ENCODE measurements at places on chromosomes 1 and 21.

- no peak for DNase-seq
Observed at GRCh38 chr1:169426174-169426705, 1.0 kb downstream of the CCDC181 start.

DNA sequence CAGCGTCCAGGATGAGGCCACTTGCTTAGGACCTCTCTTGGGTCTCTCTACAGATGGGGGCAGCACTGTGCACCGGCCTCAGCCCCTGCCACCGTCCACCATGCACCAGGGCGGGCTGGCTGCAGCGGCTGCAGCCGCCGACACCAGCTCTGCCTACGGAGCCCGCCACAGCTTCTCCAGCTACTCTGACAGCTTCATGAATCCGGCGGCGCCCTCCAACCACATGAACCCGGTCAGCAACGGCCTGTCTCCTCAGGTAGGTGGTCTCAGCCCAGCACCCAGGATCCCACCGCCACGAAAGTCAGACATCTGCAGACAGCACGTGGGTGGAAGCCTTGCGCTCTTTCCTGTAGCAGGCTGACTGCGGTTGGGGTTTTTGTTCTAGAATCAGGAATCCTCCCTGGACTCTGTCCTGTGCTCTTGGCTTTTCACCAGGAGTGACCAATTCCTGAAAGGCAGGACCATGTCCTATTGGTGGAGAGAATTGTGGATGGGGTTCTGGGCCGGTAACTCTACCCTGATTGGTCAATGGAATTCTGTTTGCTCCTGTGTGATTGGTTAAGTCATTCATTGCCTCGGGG, 72.5 kb downstream of the PAX7 start:
- DNase-seq: no peak

GRCh38 chr1:221165839-221166500, 286.7 kb downstream of the HLX start:
- no peak for DNase-seq

DNA sequence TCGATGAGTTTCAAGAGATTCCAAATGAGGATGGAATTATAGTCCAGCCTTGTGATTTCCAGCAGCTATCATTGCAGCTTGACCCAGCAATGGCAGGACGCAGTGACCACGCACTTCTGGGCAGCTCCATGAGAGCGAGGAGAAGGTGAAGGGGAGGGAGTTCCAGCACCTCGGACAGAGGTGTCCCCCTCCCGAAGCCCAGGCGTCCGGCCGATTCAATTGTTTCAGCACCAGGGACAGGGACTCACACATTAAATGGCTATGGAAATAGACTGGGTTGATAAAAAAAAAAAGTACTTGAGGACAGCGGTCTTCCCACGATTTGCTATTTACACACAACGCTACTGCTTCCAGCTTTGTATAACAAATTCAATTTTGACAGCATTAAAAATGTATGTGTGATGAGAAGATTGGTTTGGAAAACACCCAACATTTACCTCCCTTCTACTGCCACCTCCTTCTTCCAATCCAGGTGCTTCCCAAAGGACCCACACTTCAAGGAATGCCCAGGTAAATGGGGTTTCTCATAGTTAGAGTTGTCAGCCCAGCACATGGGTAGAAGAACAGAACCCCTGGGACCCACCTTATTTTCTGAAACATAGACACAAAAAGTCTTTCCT, 71.8 kb downstream of the DISP3 start:
- DNase-seq: no peak

- DNase-seq: no peak
Observed at GRCh38 chr1:9529190-9529589, 10.1 kb upstream of the SLC25A33 start.

GRCh38 chr1:102588536-102588935, 519.8 kb downstream of the COL11A1 start:
- no peak for DNase-seq

GRCh38 chr1:181768211-181768929, 285.1 kb downstream of the CACNA1E start:
- no peak for DNase-seq

- no peak for DNase-seq
Observed at GRCh38 chr1:17682400-17682799, 72.7 kb upstream of the ACTL8 start.

GRCh38 chr1:15139654-15140350, 13.7 kb upstream of the TMEM51 start:
- no peak for DNase-seq

DNA sequence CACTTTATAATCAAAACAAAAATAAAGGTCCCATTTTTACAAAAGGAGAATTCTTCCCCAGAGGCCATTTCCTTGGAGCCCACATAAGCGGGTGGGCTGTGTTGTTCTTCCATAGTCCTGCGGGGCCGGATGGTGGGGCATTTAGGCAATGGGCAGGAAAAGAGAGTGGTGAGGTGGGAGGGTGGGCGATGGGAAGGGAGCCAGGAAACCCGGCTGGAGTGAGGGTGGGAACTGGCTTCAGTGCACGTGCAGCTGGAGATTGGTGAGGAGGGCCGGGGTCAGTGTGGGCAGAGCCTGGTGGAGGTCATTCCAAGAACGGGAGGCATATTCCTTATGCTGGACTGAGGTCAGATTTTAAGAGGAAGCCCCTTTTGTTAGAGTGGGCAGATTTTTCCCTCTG, 13.6 kb downstream of the NENF start:
- DNase-seq: no peak

DNA sequence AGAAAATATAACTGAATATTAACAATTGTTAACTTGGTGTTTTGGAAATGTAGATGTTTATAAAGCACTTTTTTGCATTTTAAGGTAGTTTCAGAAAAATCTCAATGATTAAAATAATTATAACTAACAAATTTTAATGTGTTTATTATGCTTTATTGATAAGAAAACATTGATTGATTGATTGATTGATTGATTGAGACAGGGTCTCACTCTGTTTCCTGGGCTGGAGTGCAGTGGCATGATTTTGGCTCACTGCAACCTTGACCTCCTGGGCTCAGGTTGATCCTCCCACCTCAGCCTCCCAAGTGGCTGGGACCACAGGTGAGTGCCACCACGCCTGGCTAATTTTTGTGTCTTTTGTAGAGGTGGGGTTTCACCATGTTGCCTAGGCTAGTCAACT, 93.7 kb upstream of the QSOX1 start:
- DNase-seq: no peak

DNA sequence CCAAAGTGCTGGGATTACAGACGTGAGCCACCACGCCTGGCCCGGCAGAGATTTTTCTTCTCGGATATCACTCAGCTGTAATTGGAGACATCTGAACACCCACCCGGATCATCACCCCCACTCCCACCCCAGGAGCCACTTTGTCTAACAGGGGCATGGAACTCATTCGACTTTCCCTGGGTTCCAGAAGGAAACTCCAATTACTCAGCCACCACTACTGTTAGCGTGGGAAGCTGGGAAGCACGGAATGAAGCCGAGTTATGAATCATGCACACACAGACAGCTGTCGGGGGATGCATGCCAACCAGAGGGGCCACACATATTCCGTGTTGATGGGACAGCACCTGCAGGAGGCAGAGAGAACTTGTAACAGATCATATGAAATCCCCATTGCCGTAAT, 85.2 kb downstream of the HLCS start:
- no peak for DNase-seq

DNA sequence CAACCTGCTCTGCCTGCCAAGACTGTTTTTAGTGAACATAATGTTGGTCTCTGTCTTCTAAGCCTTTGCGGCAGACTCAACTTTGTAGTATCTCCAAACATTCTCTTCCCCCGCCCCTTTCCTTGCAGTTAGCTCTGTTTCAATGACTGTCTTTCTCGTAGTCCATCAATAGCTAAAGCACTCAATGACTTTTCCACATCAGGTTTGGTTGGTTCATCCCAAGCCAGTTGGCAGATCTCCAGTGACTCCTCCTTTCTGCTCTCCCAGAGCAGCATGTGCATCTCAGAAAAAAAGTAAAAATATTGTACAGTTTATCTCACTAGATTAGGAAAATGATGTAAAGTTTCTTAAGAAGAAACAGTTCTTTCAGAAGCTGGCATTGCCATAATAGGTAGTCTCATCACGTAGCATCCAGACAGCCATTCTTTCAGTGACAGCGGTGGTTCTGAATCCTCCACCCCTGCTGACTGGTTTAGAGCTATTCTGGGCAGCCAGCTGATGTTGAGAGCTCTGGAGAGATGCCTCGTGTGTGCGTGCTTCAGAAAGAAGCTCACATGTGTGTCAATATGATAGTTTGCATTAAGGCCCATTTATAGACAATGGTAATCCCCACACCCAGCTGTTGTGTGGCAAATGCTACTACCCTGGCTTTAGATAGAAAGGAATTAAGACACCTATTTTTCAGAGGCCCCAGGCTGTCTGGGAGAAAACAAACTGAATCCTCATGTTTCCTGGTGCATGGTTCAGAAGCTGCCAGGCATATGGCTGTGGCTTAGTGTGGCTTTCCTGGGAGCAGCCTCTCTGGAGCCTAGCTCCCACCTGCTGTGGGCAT, 53.2 kb downstream of the CNN3 start:
- no peak for DNase-seq

GRCh38 chr1:229035748-229036082, 235.2 kb upstream of the RAB4A start:
- DNase-seq: no peak

GRCh38 chr1:156524481-156524869, 23.9 kb upstream of the MEF2D start:
- no peak for DNase-seq

DNA sequence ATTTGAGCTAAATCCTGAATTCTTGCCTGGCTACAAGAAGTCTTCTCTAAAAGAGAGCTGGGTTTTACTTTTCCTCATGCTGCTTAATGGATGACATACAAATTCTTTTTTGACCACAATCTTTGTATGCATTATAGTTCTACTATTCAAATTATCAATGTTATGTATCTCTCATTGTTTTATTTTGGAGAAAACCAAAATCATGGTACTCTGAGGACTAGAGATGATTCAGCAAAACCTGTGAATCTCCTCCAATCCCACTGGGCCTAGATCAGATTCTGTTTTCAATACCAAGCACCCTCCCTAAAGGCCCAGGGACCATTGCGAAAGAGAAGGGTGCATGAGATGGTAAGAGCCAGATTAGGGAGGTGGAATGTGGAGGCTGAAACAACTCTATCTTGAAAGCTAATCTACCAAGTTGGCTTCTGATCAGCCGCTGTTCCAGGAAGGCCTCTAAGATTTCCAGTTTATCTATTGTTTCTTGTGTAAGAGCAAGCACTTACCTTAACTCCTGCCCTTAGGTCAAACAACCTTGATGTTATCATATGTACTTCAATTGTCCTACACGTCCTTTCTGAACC, 547.2 kb downstream of the PLPP3 start:
- no peak for DNase-seq

DNA sequence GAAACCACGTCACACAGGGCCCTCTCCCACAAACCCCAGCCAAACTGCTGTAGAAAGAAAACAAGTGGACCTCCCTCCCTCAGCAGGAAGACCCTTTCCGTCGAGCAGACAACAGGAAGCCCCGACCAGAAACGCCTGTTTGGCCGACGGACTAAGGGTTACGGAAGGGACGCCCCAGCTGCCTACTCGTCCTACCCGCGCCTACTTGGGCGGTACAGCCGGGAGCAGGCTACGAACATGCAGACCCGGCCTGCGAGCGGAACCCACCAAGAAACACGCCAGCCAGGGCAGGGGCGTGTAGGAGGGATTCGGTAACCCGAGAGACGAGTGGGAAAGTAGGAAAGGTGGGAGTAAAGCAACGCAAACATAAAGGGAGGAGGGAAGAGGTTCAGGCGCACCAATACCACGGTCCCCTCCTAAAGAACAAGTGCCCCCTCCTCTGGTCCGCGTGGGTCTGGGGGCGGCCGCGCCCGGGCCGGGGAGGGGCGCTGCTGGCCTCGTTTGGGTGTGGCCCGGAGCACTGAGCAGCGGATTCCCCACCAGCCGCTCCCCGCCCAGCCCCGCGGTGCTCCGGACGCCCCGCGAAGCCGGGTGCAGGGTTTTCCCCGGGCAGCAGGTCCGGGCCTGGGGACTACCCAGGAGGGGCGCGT, 450 bp downstream of the S100A10 start:
- DNase-seq: peak; percentile 70

- DNase-seq: no peak
Observed at GRCh38 chr1:229150518-229150917, 120.4 kb upstream of the RAB4A start.

DNA sequence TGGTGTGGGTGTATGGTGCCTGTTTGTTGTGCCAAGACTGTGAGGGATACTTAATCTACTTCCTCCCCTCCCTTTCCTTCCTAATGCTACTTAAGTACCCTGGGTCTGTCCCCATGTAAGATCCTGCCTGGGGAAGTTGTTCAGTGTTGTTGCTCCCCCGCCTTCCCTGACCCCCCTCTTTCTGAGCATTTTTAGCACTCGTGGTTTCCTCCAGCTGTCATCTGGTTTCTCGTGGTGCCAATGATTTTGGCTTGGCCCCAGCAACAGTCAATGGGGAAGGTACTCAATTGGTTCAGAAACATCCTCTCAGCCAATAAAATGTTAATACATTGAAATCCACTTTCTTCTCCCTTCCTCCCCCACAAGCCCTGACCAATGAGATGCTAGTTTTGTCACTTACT, 8.0 kb upstream of the B4GALT3 start:
- peak; percentile 86 for DNase-seq

DNA sequence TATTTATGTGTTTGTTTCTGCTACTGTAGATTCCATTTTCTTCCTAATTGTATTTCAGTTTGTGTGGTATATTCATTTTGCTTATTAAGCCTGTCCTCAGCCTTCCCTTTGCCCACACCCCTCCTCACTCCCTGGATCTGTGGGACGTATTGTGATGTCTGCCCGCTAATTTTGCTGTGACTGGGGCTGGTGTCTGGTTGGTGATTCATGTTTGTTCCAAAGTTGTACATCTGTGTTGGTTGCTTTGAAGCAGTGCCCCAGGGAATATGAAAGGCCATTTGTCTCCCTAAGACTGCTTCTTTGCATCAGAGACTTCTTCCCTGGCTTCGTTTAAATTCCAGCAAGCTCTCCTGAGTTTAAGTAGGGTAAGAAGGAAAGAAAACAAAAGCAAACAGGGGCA, 289.5 kb upstream of the SGIP1 start:
- no peak for DNase-seq

- no peak for DNase-seq
Observed at GRCh38 chr1:94398356-94398755, 19.8 kb upstream of the ABCD3 start.

GRCh38 chr1:163265547-163265946, 56.2 kb upstream of the NUF2 start:
- DNase-seq: no peak

GRCh38 chr1:54347955-54348699, 58.1 kb downstream of the SSBP3 start:
- no peak for DNase-seq
